ENCODE measurements at places on chromosomes 3 and 15.

DNA sequence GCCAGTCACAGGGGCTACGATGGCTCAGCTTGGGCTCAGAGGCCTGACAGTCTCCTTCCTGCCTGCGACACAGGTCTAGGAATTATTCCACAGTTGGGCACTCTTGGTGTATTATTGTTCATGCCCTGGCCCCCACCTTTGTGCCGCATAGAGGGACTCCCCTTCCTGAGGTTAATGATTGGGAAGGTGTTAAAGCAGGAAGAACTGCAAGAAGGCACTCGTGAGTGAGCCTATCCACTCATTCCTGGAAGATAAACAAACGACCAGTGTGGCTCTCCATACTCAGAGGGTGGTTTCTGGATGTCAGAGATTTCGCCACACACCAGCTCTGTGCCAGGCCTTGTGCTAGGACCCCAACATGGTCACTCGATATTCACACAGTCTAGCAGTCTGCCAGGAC lies 12.3 kb downstream of the LIPC start:
- no peak for DNase-seq

DNA sequence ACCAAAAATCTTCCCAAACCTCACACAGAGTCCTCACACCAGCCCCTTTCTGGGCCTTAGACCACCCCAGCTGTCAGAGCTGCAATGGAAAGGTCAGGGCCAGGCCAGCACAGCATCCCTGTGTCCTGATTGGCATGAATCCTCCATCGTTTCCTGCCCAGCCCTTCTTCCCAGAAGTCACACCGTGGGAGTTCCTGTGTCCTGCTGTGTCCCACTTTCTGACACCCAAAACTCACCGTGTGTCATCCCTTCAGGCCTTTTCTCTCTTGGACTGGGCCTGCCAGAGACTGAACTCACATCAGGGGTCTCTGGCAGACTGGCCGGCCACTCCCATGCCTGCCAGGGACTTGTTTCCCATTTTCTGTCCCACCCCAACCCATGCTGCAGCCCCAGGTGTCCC lies 32.5 kb upstream of the CHRNB4 start:
- DNase-seq = no peak

DNA sequence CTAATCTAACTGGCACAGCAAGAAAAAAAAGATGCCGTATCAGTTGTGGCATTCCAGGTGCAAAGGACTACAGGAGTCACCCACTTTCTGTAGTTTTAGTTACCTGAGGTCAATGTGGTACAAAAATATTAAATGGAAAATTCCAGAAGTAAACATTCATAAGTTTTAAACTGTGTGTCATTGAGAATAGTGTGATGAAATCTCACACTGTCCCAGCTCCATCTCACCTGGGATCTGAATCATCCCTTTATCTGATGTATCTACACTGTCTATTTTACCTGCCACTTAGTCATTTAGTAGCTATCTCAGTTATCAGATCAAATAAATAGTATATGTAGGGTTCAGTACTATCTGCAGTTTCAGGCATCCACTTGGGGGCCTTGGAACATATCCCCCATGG lies 26.7 kb downstream of the GBE1 start:
- no peak for DNase-seq

DNA sequence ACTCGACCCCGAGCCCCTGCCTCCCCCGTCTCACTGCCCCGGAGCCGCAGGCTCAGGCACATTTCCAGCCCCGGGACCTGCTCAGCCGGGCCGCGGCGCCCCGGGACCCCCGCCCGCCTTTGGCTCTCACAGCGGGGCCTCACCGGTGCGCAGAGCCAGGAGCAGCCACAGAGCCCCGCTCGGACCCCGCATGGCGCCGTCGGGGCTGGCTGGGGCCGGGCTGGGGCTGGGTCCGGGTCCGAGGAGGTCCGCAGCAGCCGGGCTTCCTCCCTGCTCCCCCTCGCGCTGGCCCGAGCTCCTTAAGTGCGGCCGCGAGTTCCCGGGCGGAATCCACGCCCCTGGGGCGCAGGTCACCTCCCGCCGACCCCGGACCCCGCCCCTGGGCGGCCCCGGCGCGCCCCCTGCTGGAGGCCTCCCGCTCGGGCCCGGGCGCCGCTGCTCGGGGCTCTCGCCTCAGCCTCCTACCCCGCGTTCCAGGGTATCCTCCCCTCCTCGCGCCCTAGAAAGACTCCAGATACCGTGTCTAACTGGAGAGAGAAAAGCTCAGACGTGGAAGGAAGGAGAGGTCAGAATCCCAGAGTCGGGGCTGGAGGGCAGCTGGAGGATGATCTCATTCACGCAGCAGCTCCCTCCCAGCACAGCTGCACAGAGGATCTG lies at the start of gene MELTF:
MELTF (minus strand) TSS at position 307 of the 657 bp plus-strand sequence; CDS start at position 192, 115 bp downstream.
- DNase-seq = peak; percentile 82

- no peak for DNase-seq
Measured at GRCh38 chr3:195093731-195094130, 177.2 kb downstream of the XXYLT1 start.

DNA sequence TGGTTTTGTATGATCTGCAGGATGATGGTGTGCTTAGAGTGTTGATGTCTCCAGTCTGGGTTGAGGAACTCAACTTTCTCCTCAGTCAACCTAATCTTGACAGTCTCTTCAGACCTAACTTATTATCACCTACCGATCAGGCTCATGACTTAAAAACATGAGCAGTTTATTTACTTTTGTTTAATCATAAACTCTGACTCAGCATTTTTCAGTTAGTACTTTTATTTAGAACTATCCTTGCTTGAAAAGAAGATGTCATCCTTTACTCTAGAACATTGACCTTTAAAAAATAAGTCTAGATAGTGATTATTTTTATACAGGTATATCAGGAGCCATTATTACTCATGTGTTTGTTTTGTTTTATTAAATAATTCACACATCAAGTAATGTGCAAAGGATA lies 414.8 kb downstream of the AGBL1 start:
- no peak for DNase-seq

GRCh38 chr3:76554707-76555106 lies 485.2 kb upstream of the ROBO2 start:
- no peak for DNase-seq

- DNase-seq = no peak
Measured at GRCh38 chr15:68682330-68682729, 103.5 kb downstream of the CORO2B start.

DNA sequence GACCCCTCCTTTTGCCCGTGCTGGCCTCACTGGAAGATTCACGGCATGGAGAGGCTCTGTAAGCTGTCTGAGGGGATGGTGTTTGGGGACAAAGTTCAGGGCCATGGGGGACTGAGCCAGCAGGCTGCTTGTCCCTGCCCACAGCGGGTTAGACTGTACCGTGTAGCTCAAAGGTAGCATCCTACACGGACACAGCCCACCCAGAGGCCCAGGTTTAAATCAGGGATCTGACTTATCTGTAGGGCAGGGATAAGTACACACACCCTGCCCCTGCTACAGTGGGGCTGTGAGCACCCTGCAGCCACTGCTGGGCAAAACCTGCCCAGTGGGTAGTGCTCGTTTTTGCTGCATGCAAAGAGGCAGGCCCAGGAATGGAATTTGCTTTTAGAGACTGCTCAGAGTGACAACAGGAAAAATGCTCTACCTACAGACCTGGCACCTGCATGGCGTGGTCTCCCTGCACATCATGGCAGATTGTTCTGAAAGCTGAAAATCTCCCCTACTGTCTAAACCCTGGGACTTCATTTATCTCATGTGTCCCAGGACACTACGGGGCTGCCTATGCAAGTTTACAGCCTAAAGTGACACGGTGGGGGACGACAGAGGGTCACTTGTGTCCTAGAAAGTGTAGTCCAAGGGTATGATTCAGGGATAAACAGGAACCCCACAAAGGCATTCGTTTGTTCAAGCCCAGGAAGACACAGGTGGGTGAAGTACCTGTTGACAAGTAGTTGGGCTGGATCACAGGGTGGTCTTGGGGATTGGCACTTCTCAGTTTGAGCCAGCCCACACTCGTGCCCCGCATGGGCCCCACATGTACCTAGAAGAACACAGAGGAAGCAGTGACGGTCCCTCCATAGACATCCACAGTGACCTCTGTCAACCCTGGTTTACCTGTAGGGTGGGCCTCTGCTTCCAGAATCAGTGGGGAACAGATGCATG lies 27.7 kb downstream of the CHDH start:
- no peak for DNase-seq

DNA sequence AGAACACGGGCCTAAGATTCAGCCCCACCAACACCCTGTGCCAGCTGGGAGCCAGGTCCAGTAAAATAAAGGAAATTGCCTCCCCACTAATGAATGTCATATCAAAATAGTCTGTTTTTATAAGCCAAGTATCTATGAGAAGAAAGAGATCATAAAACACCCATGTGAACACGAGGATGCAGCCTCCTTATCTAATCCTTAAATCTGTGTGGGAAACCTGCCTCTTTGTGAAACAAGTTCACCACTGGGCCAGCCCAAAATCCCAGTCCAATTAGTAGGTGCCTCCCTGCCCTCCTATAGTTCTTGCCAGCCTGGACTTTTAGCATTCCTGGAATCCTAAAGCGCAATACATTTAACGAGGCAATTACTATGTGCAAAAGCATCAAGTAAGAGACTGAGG lies 42.0 kb downstream of the SCAPER start:
- DNase-seq = no peak

DNA sequence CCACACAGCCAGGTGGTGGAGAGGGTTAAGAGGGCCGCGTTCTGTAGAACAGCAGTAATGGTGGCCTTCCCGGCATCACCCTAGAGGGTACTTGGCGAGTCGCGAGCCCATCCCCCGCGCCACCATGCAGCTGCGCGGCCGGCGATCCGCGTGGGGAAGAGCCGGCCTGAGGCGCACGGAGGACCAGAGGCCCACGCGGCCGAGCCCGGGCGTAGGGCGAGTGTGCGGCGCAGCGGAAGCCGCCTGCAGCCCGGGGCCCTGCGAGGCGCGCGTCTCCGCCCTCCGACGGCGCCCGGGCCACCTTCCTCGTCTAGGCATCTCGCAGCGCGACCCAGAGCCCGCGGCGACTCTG lies 423 bp downstream of the TKT start:
- DNase-seq = peak; percentile 54

- DNase-seq = no peak
Measured at GRCh38 chr3:97712919-97713318, 51.6 kb upstream of the ARL6 start.

DNA sequence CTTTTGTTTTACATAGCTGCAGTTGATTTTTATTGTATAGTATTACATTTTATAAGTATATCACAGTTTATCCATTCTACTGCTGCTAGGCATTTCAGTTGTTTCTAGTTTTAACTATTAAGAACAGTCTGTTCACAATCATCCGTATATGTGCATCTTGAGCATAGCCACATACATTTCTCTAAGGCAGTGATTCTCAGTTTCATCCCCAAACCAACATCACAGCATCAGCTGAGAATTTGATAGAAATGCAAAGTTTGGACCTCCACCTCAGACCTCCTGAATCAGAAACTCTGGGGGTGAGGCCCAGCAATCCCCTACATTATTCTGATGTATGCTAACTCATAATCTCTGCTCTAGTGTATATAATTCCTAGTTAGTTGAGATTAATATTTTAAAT lies 120.8 kb downstream of the VPS8 start:
- no peak for DNase-seq

GRCh38 chr3:197317250-197317963 lies 19.0 kb upstream of the DLG1 start:
- no peak for DNase-seq

GRCh38 chr3:141401573-141402475 lies 33.5 kb downstream of the ZBTB38 start:
- DNase-seq = peak; percentile 44

DNA sequence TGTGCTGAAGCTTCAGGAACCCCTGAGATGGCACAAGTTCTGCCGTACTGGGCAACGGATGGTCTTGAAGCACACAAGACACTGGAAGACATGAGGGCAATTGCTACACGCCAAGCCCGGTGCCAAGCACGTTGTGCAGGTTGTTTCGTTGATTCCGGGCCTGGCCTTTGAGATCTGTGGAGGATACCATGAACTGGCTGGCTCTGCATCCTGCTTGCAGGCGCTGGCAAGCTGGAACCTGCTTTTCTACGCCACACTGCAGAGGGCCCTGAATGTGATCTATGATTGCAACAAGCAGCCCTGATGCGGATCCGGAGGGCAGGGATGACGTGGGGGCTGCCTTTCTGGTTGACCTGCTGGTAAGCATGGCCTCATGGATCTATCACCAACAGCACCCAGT lies 262.5 kb upstream of the ATP10A start:
- no peak for DNase-seq

GRCh38 chr3:116059421-116060096 lies 385.7 kb downstream of the LSAMP start:
- no peak for DNase-seq

DNA sequence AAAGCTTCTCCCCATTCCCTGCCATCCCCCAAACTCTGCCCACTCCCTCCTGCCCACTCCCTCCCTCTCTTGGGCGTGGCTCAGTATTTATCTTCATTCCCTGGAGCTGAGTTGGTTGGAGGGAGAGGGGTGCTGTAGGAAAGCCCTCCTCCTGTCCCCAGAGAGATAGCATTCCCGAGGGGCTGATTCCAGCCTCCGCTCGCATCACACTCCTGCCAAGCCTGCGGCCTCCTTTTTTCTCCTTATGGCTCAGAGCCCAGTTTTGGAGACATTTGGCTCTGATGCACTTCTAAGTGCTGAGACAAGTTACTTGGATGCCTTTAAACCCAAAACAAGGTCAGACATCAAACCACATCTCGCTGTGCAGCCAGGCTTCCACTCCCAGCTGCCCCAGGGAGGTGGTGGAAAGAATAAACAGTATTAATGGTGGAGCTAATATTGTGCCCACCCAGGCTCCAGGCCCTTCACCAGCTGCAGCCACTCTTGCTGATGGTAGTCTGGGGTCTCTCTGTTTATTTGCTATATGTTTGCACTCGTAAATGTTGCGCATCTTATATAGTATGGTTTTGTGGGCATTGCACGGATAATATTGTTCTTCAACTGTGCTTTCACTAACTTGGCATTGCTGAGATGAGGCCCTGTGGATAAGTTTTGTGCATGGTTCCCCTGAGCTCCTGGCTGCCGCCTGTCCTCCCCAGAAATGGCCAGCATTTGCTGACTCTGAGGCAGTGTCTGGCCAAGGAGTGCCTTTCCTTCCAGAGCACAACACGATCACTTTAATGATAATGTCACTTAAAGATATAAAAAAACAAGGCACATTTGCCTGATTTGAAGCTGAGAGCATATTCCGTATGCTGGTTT lies 157.2 kb downstream of the LRRC28 start:
- DNase-seq = no peak

GRCh38 chr3:52352566-52352965 lies 36.4 kb downstream of the DNAH1 start:
- no peak for DNase-seq

- no peak for DNase-seq
Measured at GRCh38 chr3:100981164-100981911, 11.9 kb downstream of the ABI3BP start.

Measured in stimulated activated CD4-positive, alpha-beta T cell treated with anti-CD3 and anti-CD28 coated beads, Interleukin-2, amount 100 ng/mL, for 24 hours (primary cell).